Activated naive CD8-positive, alpha-beta T cell treated with anti-CD3 and anti-CD28 coated beads, Interleukin-2, amount 10 ng/mL, durations not matched to agents 7 days and 5 days (primary cell): ENCODE measurements at places on chromosomes 3 and 15. TPM values are rescaled to one million over a fixed set of nuclear protein-coding genes. Genes with fewer than 3 reads are reported as not detected.

DNA sequence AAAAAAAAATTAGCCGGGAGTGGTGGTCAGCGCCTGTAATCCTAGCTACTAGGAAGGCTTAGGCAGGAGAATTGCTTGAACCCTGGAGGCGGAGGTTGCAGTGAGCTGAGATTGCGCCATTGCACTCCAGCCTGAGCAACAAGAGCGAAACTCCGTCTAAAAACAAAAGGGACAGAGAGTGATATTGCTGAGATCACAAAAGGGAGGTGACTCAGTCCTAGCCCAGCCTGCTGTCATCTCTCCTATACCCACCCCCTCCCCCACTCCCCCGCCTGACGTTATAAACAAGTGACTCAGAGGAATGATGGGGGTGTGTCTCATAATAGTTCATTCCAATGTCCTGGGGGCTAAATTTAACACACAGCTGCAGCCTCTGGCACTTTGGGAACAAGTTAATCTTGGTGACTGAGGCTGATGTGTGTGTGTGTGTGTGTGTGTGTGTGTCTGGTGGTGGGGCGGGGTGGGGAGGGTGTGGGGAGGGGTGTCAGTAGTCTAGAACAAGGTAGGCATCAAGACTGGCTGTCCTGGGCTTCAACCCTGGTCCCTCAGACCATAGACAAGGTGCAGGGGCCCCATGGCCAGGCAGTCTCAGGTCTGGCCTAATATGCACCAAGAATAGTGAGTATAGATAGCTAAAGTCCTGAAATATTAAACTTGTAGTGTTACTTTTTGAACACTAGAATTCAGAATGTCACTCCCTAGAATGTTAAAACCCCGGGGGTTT lies 1.3 kb upstream of the KLHL40 start:
- peak; percentile 7 for DNase-seq

- DNase-seq: no peak
Measured at GRCh38 chr3:190533511-190534281, 19.8 kb downstream of the IL1RAP start.

Gene CLDN11
- total RNA-seq: not detected

Gene SST
- total RNA-seq: not detected
